Activated CD4-positive, alpha-beta T cell treated with anti-CD3 and anti-CD28 coated beads, Interleukin-2, amount 50 U/mL, for 4 hours (primary cell): ENCODE measurements at places on chromosomes 1 and 21.
A peak's percentile ranks its signal among the peaks of the same experiment; 100 is the strongest.

- no peak for DNase-seq
These were observed 39.0 kb upstream of the SYNC start for GRCh38 chr1:32741413-32742198.

- no peak for DNase-seq
These were observed 432.3 kb downstream of the LRRIQ3 start for GRCh38 chr1:73765551-73766233.

GRCh38 chr1:230899841-230900251 lies 31.5 kb upstream of the C1orf198 start:
- no peak for DNase-seq

- DNase-seq: no peak
These were observed 9.6 kb downstream of the DISC1 start for GRCh38 chr1:231636157-231636556.

DNA sequence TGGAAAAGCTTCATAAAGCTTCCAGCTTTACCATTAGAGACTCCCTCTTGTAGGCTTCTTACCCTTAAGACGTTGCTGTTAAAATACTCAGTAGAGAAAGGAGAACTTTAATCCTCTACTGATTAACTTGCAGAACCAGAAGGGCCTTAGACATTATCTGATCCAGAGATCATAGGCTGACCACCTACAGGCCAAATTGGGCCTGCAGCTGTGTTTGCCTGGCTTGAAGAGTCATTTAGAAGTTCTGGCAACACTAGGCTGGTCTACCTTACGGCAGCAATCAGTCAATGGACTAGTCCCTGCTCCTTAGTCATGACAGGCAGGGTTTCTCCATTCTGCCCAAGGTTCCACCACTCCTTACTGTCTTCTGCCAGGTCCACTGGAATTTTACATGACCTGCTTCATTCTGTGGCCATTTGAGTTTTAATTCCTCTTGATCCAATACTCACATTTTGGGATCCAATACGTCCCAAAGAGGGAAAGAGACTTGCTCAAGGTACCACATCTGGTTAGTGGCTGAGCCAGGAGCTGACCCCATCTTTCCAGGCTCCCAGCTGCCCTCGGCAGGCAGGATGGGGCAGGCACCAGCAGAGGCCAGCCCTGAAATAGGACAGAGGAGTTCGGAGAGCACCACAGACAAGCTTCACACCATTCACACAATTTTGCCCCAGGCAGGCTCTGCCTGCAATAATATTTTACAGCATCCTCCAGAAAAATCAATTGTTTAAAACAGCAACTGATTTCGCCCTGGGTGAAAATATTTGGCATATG lies 96.8 kb downstream of the TNR start:
- no peak for DNase-seq

DNA sequence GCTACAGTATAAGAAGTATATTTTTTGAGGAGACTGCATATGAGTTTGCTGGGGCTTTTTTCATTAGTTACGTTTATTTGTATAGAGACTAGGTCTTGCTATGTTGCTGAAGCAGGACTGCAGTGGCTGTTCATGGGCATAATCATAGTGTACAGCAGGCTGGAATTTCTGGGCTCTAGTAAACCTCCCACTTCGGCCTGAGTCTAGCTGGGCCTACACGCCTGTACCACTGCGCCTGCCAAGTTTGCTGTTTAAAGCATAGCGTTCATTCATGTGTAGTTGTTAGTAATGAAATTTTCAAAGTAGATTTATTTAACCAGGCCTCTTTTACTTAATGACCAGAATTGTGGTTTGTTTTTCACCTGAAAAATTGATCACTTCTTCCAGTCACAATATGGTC lies 33.8 kb downstream of the HS2ST1 start:
- DNase-seq: no peak

- no peak for DNase-seq
These were observed 40.8 kb upstream of the HEATR1 start for GRCh38 chr1:236645016-236645680.

DNA sequence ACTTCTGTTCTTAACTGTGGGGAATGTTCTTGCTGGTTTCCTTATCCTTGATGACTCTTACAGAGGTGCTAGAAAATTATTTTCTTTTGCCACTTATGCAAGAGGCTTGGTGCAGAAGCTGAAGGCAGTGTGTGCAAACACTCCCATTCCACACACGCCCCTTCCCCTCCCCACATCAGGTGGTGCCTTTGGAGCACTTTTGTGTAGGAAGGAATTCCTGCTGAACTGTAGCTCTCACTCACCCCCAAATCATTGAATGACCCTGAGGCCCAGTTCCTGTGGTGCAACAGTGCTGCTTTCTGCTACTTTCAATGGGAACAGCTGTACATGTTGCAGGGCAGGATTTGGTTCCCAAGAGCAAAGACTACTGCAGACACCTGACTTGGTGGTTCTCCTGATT lies 101.8 kb downstream of the CD247 start:
- DNase-seq: no peak

GRCh38 chr1:239219679-239220078 lies 166.7 kb upstream of the CHRM3 start:
- DNase-seq: no peak

GRCh38 chr1:116031302-116031835 lies 55.1 kb downstream of the SLC22A15 start:
- DNase-seq: no peak

DNA sequence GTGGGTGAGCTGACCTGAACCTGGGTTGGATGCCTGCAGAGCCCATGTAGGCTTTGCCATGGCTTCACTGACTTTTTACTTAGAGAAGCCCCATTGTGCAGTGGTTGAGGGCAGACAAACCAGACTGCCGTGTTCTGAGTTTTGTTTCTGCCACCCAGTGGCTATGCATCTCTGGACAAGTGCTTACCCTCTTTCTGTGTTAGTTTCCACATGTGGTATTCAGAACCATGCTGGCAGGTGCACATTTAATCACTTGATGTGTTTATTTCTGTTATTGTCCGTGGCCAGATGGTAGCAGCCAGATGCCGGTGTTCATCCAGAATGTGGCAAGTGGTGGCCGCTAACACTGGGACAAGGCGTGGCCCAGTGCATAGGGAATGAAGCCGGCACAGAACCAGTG lies 10.3 kb upstream of the PTPN7 start:
- DNase-seq: no peak

GRCh38 chr1:117278531-117278930 lies 67.8 kb upstream of the VTCN1 start:
- DNase-seq: no peak

DNA sequence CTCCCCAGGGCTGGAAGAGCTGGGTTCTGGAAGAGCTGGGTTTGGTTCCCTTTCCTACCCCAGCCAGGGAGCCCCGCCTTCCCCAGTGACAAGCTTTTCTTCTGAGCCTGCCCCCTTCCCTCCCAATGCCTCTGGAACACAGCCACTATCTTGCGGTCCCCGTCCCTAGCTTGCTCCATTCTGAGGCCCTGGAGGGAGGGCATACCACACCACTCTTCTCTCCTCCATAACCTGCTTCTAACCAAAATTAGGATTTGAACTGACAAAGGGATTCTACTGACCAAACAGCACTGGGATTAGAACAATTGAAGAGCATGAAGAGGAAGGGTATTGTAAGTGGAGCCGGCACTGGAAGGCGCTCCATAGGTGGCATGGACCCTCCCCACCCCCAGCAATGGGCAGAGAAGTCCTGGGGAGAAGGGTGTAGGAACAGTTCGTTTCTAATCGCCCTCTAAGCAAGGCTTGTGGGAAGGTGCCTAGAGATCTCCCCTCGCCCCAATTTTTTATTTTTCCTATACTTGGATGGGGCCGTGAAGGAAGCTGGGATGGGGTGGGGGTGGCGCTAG lies 690 bp downstream of the C1orf216 start:
- DNase-seq: no peak

DNA sequence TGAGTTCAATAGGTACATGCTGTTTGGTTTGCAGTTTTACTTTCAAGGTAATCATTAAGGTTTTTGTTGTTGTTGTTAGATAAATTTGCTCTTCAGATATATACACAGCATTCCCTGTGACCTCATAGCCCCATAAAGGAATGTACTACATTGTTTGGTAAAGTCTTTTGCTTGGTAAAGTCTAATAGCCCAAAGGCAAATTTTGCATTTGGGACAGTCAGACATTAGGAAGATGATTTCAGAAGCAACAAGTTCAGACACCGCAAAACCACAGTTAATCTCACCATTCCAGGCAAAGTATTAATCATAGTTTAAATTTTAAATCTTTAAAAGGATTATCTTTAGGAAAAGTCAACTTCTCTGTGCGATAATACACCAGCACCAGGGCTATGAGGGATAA lies 32.6 kb upstream of the PYHIN1 start:
- DNase-seq: no peak

GRCh38 chr1:223844787-223845036 lies 1.0 kb downstream of the TP53BP2 start:
- DNase-seq: peak; percentile 28

- DNase-seq: no peak
These were observed 113.5 kb downstream of the MAP3K21 start for GRCh38 chr1:233440951-233441401.

DNA sequence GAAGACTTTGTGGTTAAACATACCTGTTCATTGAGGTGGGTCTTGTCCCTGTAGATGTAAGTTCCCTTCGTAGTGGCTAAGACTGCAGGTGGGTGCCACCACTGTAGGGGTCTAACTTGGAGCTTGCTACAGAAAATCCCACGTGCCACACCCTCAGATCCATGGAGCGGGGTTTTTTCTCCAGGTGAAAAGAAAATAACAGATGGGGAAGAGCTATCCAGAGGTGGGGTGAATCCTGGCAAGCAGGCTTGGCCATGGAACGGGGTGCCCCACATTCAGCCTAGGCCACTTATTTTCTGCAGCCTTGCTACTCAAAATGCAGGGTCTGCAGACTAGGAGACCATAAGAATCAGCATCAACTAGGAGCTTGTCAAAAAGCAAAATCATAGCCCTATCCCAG lies 24.0 kb downstream of the EXOC8 start:
- DNase-seq: no peak

DNA sequence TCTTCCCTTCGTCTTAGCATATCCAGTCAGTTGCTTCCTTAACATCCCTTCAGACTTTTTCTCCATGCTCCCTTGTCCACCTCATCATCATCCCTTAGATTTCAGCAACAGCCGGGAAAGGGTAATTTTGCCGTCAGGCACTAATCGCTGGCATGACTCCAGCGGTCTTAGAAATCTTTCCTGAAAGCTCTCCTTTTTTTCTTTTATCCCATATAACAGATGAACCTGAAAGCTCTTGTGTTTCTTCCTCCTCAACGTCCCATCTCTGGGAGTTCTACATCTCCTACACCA lies 10.4 kb upstream of the BOLA1 start:
- DNase-seq: no peak

GRCh38 chr1:246434335-246434734 lies 72.7 kb downstream of the SMYD3 start:
- no peak for DNase-seq

DNA sequence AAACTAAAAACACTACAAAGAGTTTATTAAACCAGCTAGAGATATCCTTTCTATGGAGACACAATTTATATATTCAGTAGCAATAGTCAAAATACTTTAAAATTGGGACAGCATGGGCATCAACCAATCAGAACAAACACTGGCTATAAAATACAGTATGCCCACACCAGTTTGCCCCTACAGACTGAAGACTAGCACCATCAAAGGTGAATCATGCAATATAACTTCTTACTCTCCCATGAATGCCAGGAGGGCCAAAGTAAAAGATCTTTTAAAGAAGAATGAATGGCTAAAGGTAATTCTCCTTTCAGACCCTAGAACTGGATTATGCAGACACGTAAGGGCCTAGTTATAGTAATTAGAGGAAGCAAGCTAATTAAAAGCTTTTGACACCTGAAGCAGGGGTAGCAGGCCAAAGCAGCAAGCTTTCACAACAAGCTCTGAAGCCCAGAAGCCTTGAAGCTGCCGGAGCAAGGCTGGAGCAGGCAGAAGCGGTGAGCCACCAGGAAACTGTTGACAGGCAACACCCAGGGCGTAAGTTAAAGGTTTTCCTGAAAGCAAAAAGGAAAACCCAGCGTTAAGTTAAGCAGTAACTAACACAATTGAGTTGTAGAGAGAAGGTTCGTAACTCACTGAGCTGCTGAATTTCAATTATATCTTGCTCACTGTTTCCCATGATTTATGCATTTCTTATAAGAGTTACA lies 99.3 kb downstream of the CDC42BPA start:
- no peak for DNase-seq

- DNase-seq: no peak
These were observed 188.5 kb downstream of the GRIK3 start for GRCh38 chr1:36845802-36846201.

- no peak for DNase-seq
These were observed 2.8 kb downstream of the TCEA3 start for GRCh38 chr1:23421753-23422240.

DNA sequence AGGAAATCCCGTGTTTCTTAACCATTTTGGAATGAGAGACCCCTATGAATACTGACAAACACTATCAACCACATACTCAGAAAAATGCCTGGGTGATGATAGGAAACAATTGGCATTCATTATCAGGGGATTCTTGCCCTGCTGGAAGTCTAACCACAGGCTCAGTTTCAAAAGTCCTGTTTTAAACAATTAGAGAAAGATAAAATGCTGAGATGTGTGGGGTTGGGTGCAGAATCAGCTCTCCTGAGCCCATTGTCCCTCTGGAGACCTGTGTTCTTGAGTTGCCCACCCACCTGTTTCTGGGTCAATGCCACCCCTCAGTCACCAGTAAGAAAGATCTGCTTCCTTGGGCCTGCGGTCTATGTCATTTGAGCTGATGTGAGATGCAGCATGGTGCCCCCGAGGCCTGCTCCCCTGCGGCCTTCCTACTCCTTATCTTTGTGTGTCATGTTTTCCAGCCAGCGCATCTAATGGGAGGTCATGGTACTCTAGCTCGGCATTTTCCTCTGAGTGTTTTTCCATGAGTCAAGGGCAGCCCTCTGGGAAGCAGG lies 130.3 kb upstream of the PLXNA2 start:
- no peak for DNase-seq

DNA sequence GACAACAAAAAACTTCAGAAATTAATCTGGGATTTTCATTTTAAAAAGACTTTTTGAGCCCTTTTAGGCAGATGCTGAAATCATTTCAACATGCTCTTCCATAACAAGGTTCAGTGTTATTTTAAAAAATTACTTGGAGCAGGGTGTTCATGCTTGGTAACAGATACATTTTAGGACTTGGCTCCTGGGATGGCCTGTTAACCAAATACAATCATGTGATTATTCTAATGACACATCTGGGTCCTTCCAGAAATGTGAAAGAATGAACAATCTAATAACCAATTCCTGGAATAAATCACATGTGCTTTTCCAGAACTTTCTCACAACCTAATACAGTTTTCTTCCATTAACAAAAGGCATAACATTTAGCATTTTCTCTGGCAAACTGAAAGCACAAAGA lies 379.8 kb upstream of the RUNX1 start:
- DNase-seq: no peak

GRCh38 chr1:56434025-56434424 lies 145.3 kb downstream of the PLPP3 start:
- DNase-seq: no peak

DNA sequence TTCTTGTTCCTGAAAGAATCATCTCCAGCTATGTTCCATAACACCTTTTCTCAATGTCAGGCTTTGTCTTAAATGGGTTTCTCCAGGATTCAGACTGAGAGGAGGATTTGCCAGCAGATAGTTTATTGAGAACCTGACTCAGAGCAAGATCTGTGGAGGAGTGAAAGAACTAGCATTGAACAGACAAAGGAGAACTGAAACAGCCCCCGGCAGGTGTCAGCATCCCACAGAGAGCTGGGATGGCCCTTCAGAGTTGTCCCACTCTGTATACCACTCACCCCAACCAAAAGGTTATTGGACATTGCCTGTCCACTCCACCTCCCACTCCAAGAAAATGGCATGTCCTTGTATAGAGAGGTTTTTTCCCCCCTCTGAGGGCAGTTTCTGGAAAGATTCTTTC lies 270.7 kb downstream of the PAPPA2 start:
- DNase-seq: no peak

- DNase-seq: no peak
These were observed 58.5 kb upstream of the BCL10 start for GRCh38 chr1:85334962-85335361.
